ENCODE measurements at places on chromosomes 3 and 15.

DNA sequence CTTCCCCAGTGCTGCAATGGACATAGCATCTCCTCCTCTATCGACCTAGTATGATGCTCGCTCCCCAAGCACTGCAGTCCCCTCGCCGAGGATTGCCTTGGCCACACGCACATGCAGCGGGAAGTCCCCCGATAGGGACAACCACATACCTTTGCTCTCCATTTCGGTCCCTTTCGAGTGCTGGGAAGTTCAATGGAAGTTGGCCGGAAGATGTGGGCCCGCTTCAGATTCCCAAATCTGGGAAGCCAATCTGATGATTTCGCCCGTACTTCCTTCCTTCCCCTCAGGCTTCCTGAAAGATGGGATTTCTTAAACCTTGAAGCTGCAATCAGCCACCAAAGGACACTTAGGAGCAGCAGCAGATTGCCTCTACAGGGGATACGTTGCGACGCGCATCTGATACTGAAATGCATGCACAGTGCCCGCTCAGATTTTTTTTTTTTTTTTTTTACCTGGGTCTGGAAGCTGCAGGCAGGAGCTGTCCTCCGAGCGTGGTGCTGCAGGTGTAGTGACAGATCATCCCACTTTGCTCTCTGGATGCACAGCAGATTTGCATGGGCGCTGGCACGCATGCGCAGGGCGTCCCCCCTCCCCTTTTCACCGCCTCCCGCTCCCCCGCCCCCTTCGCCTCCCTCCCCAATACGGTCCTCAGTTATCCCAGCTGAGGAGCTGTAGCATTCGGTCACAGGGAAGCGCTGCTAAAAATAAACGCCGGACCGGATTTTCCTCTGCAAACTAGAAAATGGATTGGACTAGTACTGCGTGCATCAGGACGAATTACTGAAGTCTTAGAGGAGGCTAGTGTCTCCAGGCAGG, at the start of gene FGF12:
TSS of gene FGF12 (minus strand) at position 510 of the 816 bp plus-strand sequence.
- peak; percentile 58 for DNase-seq

- DNase-seq = no peak
These were observed 956.4 kb downstream of the NTRK3 start for GRCh38 chr15:87300146-87300545.

DNA sequence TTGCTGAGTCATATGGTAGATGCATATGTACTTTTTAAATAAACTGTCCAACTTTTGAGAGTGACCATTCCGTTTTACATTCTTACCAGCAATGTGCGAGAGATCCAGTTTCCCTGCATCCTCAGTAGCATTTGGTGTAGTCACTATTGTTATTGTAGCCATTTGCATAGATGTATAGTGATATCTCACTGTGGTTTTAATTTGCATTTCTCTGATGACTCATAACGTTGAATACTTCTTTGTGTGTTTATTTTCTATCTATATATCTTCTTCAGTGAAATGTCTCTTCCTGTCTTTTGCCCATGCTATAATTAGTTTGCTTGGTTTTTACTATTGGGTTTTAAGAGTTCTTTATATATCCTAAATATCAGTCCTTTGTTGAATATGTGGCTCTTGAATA, 255.7 kb upstream of the GRM7 start:
- no peak for DNase-seq

- DNase-seq = no peak
These were observed 595.8 kb downstream of the NLGN1 start for GRCh38 chr3:173993299-173993698.

- no peak for DNase-seq
These were observed 276.5 kb downstream of the EDEM1 start for GRCh38 chr3:5463991-5464390.

DNA sequence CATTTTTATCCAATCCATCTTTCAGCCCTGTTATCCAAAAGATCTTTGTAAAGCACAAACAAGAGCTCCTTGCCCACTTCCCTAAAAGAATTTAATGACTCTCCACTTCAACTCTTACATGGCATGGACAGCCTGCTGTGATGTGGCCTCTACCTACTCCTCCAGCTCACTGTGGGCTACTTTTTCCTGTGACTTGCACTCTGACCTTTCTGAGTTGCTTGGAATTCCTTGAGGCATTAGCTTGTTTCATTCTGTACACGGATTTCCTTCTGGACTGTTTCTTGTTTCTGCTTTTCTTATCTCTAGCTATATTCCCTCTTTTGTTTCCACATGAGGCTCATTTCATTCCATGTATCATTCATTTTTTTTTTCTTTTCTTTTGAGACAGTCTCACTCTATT, 15.2 kb downstream of the QTRT2 start:
- DNase-seq = no peak

DNA sequence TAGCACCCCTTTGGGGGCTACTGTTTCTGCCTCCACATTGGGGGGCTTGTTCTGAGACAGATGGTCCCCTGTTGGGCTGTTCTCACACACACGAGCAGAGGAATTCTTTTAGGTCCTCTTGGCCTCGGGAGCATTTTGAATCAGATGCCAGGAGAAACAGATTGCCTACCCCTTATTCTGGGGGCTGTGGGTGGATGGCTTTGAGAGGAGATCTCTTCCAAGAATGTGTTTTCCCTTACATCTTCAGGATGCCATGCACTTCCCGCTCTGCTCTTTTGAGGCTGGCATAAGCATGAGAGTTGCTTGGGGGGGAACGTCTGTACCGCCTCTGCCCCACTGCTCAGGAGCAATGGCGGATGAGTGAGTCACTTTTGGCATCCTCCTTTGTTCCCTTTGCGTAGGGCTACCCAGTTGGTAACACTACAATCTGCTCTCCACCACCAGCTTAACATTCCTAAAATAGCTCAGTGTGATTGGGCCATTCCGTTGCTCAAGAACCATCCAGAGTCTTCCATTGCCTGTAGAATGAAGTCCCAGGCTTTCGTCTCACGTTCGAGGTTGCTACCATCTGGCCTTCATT, 154.4 kb downstream of the RPLP1 start:
- DNase-seq = no peak

DNA sequence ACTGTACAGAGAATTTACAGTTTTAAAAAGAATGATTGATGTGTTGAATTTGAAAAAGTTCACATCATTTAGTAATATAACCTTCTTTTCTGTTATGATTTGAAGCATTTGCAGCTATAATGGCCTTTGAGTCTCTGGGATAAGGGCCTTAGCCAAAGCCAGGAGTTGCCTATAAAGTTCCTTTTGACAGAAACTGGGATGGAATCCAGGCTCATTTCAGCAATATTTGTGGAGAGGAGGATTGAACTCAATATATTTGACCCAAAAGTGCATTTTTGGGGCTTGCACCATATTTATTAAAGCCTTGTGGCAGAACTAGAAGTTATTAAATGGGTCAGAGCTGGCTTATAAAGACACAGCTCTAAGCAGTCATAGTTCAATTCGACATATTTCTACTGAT, 348.7 kb upstream of the EPHA3 start:
- no peak for DNase-seq

DNA sequence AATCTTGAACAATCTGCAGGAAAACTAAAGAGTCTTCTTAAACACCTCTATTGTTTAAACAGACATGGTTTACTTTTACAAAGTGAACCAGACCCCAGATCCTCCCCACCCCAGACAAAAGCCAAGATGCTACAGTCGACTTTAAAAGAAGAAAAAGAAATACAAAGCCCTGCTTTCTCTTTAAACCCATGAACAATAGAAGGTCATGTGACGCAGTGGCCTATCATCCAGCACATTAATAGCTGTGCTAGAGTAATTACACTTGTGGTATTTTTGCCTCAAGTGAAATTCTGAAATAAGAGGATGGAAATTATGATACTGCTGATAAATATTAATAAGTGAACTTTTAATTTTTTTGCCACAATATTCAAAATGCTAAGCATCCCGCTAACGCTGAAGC, 613.4 kb downstream of the FOXP1 start:
- no peak for DNase-seq

- DNase-seq = no peak
These were observed 537.7 kb upstream of the MDFIC2 start for GRCh38 chr3:70849911-70850699.

GRCh38 chr15:29383367-29383766, 113.7 kb upstream of the NSMCE3 start:
- DNase-seq = no peak

- no peak for DNase-seq
These were observed 41.3 kb upstream of the ICE2 start for GRCh38 chr15:60520013-60520824.

DNA sequence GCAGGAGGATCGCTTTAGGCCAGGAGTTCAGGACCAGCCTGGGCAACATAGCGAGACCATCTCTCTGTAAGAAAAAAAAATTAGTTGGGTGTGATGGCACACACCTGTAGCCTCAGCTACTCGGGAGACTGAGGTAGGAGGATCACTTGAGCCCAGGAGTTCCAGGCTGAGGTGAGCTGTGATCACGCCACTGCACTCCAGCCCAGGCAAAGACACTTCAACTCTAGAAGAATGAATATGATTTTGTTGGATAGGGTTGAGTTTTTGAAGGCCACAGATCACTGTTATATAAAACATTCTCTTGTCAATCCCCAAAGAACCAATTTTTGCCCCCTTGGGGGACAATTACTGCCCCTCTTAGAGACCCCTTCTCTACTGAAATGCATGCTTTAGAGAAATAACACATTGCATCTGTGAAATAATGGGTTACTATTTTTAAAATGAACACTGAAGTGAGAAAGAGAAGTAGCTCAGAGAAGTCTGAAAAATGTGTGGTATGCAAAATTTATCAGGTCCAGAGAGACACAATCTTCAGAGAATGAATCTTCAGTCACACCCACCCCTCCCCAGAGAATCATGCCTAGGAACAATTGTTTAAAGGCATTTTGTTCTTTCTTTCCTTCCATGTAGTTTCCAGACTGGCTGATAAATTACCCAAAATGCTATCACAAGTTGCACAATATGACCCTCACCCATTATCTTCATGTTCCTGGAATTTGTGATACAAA, 42.7 kb downstream of the METTL6 start:
- no peak for DNase-seq

- no peak for DNase-seq
These were observed 203.0 kb downstream of the ABHD5 start for GRCh38 chr3:43893727-43894126.

DNA sequence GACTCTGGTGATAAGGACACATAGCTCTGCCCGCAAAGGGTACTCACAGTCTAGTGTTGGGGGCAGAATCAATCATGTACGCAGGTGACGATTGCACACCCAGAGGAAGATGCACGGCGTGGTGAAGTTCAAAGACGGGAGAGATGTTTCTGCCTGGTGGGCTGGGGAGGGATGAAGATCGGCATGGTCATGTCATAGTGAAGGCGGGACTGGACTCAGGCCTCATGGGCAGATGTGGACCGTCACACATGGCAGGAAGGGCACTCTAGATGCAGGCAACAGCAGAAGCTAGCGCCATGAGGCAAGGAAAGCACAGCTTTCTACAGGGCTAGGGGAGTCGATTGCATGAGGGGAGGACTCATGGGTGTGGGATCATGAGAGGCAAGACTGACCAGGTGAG, 240.6 kb downstream of the OPA1 start:
- DNase-seq = no peak

- no peak for DNase-seq
These were observed 6.2 kb downstream of the PPARG start for GRCh38 chr3:12294885-12295580.

DNA sequence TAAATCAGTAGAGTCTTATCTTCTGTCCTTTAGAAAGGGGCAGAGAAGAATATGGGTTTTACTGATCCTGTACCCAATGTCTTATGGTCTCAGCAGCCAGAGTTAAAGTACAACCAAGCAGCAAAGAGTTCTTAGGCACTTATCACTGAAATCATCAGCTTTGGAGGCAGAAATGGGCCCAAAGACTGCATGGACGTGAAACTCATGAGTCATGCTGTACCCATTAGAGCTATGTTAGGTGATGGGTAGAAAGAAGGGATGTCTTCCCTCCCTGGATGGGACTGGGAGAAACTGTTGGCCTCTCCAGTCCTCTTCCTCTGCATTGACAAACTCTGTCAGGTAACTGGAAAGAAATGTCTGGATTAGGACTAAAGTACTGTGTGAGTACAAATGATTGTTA, 63.4 kb downstream of the EOMES start:
- no peak for DNase-seq

GRCh38 chr3:124263168-124263567, 271.2 kb upstream of the ROPN1 start:
- no peak for DNase-seq

- no peak for DNase-seq
These were observed 68.6 kb upstream of the ONECUT1 start for GRCh38 chr15:52858782-52859176.

DNA sequence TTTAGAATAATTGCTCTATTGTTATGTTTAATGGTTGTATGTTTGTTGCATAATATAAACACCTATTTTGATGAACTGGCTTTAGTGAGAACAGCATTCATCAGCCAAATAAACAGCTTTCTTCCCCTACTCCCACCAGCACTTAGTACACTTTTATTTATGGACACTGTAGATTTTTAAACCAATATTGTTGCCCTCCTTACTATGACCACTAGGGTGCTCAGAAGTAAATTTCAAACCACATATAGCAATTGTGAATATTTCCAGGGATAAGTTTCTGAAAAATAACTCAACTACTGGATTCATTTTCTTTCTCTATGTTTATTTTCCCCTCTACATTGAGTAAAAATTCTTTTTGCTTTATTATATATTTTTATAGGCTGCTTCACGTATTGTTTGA, 84.7 kb upstream of the PTX3 start:
- DNase-seq = no peak

DNA sequence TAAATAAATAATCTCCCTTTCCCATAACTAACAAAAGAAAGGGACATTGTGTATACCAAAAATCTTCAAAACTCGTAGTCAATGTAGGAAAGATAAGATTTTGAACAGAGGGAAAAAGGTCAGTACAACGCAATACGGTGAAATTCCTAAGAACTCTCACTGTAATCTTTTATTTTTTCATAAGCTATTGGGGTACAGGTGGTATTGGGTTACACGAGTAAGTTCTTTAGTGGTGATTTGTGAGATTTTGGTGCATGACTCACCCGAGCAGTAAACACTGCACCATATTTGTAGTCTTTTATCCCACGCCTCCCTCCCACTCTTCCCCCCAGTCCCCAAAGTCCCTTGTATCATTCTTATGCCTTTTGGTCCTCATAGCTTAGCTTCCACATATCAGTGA, 718.0 kb downstream of the TBL1XR1 start:
- no peak for DNase-seq

GRCh38 chr3:45055411-45056143, 29.5 kb downstream of the CLEC3B start:
- no peak for DNase-seq

GRCh38 chr15:68815598-68815997, 5.1 kb downstream of the ANP32A start:
- no peak for DNase-seq

GRCh38 chr15:80929225-80929624, 60.4 kb downstream of the MESD start:
- no peak for DNase-seq

- DNase-seq = no peak
These were observed 427.7 kb upstream of the THBS1 start for GRCh38 chr15:39153058-39153714.

DNA sequence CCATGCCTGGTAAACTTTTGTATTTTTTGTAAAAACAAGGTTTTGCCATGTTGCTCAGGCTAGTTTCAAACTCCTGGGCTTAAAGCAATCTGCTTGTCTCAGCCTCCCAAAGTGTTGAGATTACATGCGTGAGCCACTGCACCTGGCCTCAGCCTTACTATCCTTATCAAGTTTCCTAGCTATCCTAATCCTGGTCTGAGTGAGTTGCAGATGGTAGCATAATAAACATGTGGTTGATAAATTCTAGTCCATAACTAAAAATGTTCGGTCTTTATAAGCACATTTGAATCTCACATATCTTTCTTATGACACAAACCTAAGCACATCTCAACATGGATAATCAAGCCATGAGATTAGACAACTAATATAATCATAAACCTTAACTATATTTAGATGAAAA, 18.5 kb downstream of the NPHP3 start:
- DNase-seq = no peak
